Stimulated activated CD4-positive, alpha-beta T cell treated with anti-CD3 and anti-CD28 coated beads, TNF-alpha, amount 100 ng/mL, for 1 hour (primary cell): ENCODE measurements at places on chromosomes 12 and 14.

- no peak for DNase-seq
Measured at GRCh38 chr12:18151036-18151435, 61.0 kb upstream of the RERGL start.

GRCh38 chr12:130945786-130946492 lies 7.8 kb upstream of the ADGRD1 start:
- DNase-seq = no peak

GRCh38 chr14:92503756-92504491 lies 9.7 kb upstream of the RIN3 start:
- DNase-seq = no peak

- DNase-seq = no peak
Measured at GRCh38 chr12:15230137-15230536, 8.9 kb upstream of the RERG start.

GRCh38 chr14:34055157-34055950 lies 104.5 kb upstream of the EGLN3 start:
- DNase-seq = no peak

DNA sequence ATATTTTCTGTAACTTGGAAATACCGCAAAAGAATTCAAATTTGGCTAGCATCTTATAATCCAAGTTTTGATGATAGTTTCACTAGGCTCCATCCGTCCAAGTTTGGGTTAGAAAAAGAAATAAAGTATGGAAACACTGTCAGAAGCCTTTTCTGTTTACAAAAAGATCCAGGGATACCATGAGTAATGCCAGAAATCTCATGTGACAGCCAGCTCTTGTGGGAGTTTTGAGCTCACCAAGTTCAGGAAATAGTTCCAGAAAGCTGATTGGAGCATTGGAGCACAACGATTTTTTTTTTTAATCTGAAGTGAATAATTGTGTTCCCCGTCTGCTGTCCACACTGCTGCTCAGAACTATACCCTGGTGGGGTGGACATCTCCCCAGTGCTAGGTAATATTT lies 229.7 kb upstream of the NPAS3 start:
- DNase-seq = no peak

DNA sequence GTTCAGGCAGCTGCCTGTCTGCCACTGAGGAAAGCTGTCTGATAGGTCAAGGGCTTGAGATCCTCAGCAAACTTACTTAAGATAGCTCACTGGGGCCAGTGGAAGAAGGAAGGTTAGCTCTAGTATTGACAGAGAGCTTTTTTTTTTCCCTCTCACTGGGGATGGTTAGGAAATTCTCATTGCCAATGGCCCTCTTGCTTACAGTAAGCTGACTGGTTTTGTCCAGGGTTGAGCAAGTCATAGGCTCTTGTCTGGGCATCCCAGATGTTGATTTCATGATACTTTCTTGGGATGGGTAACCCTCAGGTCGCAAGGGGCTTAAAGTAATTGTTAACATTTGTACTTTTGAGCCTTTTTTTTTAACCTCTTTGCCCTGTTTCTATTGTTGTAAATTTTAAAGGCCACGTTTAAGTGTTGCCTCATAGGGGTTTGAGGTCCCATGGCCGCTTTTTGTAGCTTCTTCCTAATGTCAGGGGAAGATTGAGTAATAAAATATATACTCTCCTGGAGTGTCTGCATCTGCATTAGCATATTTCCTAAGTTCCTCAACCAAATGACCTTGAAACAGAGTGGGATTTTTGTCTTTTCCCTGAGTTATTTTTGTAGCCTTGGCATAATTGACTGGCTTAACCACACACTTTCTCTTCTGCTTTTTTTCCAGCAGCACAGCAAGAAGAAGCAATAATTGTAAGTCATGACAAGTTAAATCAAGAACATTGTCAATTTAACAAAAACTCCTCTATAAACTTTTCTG lies 716.0 kb downstream of the LRFN5 start:
- DNase-seq = no peak

GRCh38 chr14:95295600-95296376 lies 23.9 kb downstream of the CLMN start:
- no peak for DNase-seq

DNA sequence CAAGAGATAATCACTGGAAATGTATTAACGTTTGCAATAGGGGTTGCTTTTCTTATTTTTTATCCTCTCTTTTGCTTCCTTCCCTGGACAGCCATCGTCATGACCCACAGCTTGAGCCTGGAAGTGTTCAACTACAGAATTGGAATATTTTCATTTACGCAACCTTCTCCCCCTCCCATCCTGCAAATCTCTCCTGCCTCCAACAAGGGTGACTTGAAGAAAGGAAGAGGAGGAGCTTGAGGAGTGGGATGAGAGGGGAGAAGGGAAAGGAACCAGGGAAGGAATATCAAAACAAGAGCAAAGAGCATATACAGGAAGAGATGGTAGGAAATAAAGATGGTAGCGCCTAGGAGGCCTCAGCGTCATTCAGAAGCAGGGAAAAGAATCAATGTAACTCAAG lies 1.6 kb upstream of the MANSC4 start:
- DNase-seq = no peak

DNA sequence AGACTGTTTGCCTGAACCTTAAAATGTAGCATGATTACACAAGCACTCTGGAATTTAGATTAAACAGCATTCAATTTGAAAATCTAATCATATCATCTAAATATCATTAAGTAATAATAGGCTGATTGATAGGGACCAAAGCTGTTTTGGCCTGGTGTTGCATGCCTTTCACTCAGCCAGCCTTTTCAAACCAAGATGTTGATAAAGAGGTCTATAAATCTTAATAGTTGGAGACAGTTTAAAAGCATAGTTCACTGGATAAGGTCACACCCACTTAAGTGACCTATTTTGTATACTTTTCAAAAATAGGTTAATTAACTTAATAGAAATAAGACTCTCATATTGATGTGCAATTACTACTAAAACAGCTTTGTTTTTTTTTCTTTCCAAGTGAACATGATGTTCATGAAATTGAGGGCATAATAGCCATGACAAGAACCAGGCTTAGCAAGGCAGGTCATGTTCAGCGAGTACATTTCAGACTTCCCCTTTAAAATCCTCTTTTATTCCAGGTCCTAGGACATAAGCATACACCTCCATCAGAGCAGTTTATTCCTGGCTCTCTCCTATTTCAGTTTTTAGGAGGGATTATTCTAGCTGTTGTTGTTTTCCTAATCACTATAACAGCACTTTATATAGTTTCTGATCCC lies 349.0 kb downstream of the RAD51B start:
- DNase-seq = no peak

DNA sequence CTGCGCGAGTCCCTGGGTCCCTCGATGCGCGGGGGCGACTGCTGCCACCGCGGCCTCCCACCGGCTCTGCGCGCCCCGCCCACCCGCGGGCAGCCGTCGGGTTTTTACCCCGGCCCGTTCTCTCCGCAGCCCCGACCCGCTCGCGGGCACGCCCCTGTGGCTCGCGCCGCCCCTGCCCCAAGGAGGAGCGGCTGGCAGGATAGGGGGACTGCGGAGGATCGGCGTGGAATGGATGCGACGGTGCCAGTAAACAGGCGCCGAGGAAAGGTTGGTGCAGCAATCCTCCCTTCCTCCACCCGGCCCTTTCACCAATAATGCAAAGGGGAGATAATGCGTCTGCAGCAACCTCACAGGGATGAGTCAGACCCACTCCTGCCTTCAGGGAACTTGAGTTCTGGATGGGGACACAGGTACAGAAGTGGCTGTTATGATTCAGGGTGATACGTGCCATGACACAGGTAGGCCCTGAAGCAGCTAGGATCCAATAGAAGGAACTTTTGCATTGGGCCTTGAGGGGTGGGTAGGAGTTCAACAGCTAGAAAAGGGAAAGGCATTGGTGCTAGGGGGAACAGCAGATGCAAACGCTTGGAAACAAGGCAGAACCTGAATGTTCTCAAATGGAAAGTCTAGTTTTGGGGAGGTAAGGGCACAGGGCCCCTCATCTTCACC lies 554 bp upstream of the DEGS2 start:
- DNase-seq = no peak

DNA sequence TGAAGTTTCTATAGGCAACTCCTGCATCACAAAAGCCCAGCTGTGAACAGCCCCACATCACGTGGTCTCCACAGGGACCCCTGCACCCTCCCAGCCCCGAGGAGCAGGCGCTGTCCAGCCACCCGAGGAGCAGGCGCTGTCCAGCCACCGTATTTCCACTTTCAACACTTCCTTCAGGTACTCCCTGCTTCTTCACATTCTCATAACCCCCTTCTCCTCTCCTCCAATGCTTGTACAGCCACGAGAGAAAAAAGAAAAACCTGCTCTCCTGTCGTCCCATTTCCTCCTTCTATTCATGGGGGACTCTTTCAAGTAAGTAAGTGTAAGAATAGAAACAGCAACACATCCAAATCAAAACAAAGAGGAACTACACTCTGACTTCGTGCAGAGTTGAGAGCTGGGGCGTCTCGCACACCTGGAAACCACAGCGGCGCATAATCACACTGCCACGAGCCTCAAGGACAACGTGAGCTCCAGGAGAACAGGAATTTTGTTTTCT lies 11.9 kb downstream of the CDC42BPB start:
- no peak for DNase-seq

DNA sequence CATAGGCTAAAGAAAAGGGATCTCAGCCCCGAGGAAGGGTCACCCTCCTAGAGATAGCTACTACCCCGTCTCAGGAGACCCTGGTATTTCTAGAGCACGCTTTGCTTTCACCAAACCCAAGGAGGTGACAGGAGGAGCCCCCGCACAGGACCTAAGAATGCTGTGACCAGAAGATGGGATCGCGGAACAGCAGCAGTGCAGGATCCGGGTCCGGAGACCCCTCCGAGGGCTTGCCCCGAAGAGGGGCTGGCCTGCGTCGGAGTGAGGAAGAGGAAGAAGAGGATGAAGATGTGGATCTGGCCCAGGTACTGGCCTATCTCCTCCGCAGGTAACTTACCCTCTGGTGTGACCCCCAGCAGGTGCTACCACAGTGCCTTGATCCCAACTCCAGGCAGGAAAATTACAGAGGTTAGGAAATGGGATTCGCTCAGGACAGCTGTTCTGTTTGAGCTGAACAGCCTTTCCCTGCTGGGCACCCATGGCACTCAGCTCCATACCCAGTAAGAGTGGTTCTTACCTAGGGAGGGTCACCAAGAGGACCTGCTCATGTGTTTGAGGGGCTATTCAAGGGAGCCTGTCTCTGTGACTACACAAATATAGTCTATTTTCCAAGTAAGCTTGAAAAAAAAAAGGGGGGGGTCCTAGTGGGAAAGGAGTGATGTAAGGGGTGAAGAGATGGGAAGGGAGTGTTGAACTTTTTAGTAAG lies 826 bp upstream of the NRL start:
- no peak for DNase-seq

- DNase-seq = no peak
Measured at GRCh38 chr12:67692966-67693365, 44.4 kb downstream of the DYRK2 start.

DNA sequence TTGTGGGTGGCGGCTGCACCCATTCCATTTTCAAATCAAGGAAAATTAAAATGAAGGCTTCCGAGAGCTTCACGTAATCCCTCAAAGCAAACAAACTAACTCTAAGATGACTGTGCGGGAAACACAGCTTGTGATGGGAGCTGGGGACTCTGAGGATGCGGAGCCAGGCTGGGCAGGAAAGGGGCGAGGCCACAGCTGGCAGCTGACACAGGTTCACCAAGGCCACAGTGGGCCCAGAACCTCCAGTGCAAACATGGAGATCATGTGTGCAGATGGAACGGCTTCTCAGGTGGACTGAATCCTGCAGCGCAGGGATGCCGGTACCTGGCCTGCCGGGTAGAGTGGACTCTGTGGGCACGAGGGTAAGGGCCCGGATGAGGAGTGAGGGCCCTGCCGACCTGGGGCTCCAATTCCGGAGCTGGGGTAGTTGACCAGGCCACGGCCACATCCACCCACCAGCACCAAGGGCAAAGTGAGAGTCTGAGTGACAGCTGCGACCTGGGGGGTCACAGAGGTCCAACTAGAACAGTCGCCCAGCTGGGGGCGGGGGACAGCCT lies 19.2 kb upstream of the BTBD6 start:
- DNase-seq = no peak
